NCI-H1417 (cell line): ENCODE measurements at places on chromosomes 5 and 9.

GRCh38 chr9:30932226-30932625 lies 1452.2 kb upstream of the ACO1 start:
- no peak for DNase-seq

- DNase-seq: no peak
Observed at GRCh38 chr5:162190-162564, 29.1 kb upstream of the LRRC14B start.

DNA sequence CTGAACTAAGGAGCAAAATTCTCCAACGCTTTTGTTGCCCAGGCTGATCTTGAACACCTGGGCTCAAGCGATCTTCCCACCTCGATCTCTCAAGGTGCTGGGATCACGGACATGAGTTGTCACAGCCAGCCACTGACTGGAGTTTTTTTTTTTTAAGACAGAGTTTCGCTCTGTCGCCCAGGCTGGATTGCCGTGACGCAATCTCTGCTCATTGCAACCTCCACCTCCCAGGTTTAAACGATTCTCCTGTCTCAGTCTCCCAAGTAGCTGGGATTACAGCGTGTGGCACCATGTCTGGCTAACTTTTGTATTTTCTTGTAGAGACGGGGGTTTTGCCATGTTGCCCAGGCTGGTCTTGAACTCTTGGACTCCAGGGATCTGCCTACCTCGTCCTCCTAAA lies 58.2 kb downstream of the EHMT1 start:
- DNase-seq: no peak

GRCh38 chr5:179699616-179700237 lies 960 bp downstream of the CANX start:
- DNase-seq: peak; percentile 31

DNA sequence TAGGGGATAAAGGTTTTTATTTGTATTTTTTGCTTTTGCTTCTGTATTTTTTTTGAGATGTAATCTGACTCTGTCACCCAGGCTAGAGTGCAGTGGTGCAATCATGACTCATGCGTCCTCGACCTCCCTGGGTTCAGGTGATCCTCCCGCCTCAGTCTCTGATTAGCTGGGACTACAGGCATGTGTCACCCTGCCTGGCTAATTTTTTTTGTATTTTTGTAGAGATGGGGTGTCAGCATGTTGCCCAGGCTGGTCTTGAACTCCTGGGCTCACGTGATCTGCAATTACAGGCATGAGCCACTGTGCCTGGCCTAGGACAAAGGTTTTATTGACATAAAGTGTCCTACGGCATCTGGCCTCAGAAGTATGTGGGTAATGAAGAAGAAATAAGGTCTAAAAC lies 297.1 kb upstream of the C9orf72 start:
- DNase-seq: no peak

DNA sequence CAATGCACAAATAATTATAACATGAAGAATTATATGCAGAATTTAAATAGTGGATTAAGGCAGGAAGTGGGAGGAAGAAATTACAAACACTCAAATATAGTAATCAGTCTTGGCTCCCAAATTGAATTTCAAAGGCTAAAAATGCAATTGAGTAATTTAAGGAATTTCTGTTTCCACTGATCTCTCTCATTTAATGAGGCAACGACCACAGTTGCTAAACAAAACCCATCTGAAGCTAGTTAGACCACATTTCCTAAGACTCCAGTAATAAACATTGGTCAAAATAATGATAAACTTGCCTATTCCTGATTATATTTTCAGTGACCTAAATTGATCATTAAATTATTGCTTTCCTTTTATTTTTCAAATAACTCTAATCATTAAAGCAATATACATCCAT lies 174.3 kb upstream of the GRIN3A start:
- DNase-seq: no peak

DNA sequence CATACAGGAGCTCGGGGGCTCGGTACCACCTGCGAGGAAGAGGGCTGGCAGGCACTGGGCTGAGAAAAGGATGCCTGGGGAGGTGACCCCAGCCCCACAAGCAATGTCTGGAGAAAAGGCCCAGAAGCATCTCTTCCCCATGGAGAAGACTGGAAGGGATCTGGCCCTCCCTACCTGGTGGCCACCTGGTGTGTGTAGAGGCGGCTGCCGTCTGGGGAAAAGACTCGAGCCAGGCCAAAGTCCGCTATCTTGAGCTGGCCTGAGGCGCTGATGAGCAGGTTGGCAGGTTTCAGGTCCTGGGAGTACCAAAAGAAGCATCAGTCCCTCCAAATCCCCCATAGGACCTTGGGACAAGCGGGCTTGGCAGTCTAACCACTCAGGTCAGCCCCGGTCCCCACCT lies 3.7 kb downstream of the CDK20 start:
- no peak for DNase-seq

- peak; percentile 91 for DNase-seq
Observed at GRCh38 chr5:68740226-68740910, 353.4 kb upstream of the SLC30A5 start.

DNA sequence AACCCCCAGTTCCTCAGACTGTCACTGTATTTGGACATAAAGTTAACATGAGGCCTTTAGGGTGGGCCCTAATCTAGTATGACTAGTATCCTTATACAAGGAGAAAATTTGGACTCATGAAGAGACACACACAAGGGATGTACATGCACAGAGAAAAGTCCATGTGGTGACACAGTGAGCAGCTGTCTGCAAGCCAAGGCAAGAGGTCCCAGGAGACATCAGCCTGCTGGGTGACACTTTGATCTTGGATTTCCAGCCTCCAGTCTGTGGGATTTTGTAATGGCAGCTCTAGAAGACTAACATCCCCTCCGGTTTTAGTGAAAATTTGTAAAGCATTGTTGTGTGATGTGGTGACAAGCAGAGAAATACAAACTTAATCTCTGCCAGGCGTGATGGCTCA lies 66.1 kb downstream of the RAI14 start:
- no peak for DNase-seq

GRCh38 chr5:33565324-33565723 lies 124.6 kb downstream of the TARS1 start:
- DNase-seq: no peak

DNA sequence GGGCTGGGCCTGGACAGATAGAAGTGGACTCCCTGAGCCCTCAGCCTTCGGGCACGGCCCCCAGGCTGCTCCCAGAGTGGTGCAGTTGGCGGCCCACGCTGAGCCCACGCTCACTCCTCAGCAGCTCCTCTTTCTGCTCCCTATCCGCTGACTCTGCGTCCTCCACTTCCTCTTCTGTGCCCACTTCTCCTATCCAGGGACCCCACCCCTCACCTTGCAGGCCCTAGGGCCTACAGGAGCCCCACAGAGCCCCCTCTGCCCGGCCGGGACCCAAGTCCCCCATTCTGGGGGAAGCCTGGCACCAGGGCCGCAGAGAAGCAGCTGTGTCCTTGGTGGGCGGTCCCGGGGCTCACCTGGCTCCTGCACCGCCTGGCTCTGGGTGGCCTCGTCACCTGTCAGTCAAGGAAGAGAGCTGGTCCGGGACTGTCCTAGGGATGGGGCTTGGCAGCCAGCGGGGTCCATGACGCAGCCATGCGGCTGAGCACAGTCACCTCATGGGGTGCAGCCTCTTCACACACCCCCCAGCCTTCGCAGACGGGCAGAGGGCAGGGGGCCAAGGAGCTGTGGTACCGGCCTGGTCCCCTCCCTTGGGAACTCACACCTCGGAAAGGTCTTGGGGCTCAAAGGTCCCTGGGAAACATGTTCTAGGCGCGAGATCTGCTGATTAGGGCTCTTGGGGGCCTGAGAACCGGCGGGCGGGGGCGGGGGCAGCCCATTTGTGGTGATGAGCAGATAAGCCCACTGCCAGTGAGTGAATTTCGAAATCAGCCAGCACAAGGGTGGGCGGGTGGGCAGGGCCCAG lies 5.4 kb upstream of the NRARP start:
- DNase-seq: no peak

GRCh38 chr9:20604562-20604961 lies 17.7 kb downstream of the MLLT3 start:
- DNase-seq: no peak

GRCh38 chr9:114155263-114155994 lies at the start of gene COL27A1:
TSS of gene COL27A1 (plus strand) at chr9:114155537. CDS start at chr9:114155951, 414 bp downstream.
- peak; percentile 73 for DNase-seq

DNA sequence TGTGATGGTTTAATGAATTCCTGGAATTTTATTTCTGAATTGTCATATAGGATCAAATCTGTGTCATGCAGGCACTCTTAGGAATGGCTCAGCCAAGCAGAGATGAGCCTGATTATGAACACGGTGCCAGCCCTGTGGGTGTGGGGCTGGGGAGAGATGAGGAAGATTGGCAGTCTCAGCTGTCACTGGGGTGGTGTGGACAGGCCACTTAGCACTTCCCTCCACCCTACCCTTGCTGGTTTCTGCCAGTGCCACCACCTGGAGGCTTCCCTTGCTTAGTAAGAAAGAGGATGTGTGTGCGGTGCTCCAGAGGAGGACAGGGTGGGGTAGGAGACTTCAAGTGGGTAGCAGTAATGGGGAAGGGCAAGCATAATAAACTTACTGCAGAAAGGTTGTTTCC lies 226.6 kb downstream of the CD180 start:
- DNase-seq: no peak

GRCh38 chr9:126173929-126174328 lies 152.7 kb upstream of the MVB12B start:
- no peak for DNase-seq

DNA sequence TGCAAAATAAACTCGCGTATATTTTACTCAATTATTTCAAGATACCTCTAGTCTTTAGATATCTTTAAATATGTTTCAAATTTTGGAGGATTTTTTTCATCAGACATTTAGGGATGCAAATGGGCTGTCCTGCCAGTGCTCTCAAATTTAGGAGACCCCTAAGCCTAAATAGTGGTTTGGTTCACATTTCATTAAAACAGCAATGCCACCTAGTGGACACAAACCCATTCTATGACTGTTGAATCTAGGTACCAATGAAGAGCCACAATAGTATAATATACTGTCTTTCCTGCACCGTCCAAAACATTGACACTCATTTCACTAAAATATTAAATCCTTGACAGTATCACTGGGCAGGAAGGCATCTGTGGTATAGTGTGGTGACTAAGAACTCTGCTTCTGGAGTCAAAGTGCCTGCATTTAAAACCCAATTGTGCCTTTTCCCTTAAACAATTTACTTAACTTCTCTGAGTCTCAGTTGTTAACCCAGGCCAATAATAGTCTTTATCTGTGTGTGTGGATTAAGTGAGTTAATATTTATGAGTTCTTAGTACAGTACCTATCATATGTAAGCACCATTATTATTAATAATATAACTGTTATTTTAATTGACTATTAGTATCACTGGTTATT lies 148.0 kb downstream of the RORB start:
- peak; percentile 29 for DNase-seq

GRCh38 chr5:18882154-18882553 lies 1105.8 kb downstream of the CDH18 start:
- peak; percentile 9 for DNase-seq

- DNase-seq: no peak
Observed at GRCh38 chr5:89473196-89473595, 590.2 kb upstream of the MEF2C start.

GRCh38 chr9:132006677-132007370 lies 72.8 kb downstream of the MED27 start:
- peak; percentile 74 for DNase-seq

DNA sequence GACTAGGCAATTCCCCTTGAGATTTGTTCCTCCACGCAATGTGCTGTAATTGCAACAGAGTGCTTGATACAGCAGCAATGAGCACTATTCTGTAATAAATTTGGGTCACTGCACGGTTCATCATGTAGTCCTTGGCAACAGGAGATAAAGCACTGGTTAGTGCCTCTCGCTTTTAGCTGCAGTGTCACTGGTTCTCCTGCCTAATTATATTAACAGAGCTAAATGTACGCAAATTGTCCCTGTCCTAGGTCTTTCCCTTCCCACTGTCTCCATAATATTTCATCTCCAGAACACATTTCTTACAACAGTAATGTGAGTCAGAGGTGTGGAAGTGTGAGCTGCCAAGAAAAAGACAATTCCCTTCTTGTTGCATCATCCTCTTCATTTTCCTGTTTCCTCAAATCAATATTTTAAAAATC lies 553.1 kb downstream of the ZNF608 start:
- DNase-seq: no peak

GRCh38 chr9:124860582-124861341 lies 995 bp downstream of the RPL35 start:
- DNase-seq: no peak

GRCh38 chr5:4544049-4544670 lies 596.0 kb upstream of the ADAMTS16 start:
- no peak for DNase-seq

DNA sequence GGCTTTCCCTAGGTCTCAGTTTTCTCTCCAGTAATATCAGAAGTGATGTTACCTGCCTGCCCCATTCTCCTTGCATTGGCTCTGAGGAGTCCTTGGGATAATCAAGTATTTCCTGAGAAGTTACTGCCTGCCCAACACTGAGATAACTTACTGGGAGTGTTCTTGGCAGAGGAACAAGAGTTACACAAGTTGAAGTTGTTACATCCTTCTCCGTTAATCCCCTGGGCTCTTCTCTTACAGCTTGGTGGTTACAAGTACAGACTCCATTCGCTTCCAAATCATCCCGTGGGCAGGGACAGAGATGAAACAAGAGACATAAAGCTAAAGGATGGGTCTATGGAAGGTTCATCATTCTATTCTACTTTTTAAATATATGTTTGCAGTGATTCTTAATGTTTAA lies 74.1 kb upstream of the SAP30L start:
- DNase-seq: no peak

- no peak for DNase-seq
Observed at GRCh38 chr5:113205807-113206206, 229.0 kb downstream of the TSSK1B start.

- DNase-seq: no peak
Observed at GRCh38 chr9:86756576-86757381, 190.5 kb downstream of the GAS1 start.

GRCh38 chr9:84151640-84152039 lies 171.0 kb downstream of the RMI1 start:
- no peak for DNase-seq

- no peak for DNase-seq
Observed at GRCh38 chr5:156497804-156498208, 170.8 kb downstream of the SGCD start.

- DNase-seq: no peak
Observed at GRCh38 chr9:95099321-95100070, 218.0 kb downstream of the FANCC start.

DNA sequence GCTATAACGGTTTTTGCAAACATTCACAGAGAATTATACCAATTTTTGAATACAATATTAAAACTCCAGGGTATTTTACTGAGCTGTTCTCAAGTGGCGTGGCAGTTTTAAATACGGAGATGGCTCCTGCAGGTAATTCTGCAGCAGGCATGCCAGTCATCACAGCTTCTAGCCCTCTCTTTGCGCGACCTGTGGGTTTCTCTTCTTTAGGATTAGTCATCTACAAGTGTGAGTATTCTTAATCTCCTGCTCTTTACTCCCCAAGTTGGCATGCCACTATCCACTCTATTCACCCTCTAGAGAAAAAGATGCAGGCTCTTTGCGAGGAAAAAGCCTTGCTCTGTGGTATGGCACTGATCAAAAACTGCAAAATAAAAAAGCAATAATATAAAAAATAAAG lies 43.9 kb downstream of the ANKRD31 start:
- no peak for DNase-seq

- no peak for DNase-seq
Observed at GRCh38 chr9:121870271-121870670, 218.8 kb downstream of the DAB2IP start.

- no peak for DNase-seq
Observed at GRCh38 chr9:136975644-136976043, 1.7 kb upstream of the PTGDS start.
